ENCODE measurements at places on chromosomes 1 and 21.
A peak's percentile ranks its signal among the peaks of the same experiment; 100 is the strongest.

DNA sequence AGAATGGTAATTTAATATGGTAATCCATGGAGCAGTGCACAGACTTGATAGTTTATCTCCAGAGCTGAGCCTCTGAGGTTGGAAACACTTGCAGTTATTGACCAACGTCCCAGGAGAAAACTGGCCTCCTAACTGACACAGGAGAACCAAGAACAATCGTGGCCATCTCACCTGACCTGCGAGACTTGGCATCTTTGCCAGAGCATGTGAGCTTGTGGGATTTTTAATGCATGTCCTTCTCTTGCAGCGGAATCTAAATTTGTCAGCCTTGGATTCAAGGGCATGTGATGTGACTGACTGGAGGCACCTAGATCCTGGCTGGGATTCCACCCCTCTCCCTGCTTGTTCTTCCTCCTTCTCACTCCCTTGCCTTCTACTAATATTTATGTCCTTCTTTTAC lies 27.8 kb upstream of the SLC26A9 start:
- no peak overlapping the region for H3K4me3 ChIP-seq
- no peaks in the 10 kb centered on the region for H3K4me1 ChIP-seq
- no peak for DNase-seq
- no peak overlapping the region for H3K27ac ChIP-seq
- H3K36me3 ChIP-seq, result no peaks in the 10 kb centered on the region

DNA sequence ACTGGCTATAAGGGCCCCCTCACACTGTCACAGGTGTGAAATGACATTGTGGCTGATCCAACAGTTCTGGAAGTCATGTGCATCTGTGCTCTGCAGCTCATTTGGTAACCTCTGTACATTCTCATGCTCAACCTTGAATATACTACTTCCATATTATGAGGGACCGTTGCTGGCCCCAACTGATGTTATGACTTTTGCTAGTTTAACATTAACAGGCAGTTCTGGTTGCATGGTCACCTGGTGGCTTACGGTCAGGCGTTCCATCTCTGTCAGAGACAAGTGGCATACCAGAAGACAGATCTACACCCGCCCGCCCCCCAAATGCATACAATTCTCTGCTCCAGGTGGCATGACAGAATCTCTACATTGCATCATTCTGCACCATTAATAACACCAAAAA lies 6.0 kb upstream of the DIP2A start:
- peaks cover 7% of the 10 kb centered on the region for H3K4me1 ChIP-seq
- H3K27me3 ChIP-seq, result no peaks in the 10 kb centered on the region
- H3K27ac ChIP-seq, result no peak overlapping the region
- no peak for DNase-seq

GRCh38 chr1:156959414-156959813 lies 39.0 kb downstream of the LRRC71 start:
- H3K27ac ChIP-seq, result no peak overlapping the region
- H3K4me3 ChIP-seq, result no peak overlapping the region
- DNase-seq, result no peak
- H3K27me3 ChIP-seq, result no peaks in the 10 kb centered on the region
- H3K4me1 ChIP-seq, result no peaks in the 10 kb centered on the region
- peaks cover 38% of the 10 kb centered on the region for H3K36me3 ChIP-seq

- no peaks in the 10 kb centered on the region for H3K27me3 ChIP-seq
- peaks cover 88% of the 10 kb centered on the region for H3K36me3 ChIP-seq
- H3K4me1 ChIP-seq, result no peaks in the 10 kb centered on the region
- H3K27ac ChIP-seq, result no peak overlapping the region
- DNase-seq, result no peak
Observed at GRCh38 chr1:154446292-154446691, 41.1 kb downstream of the IL6R start.

GRCh38 chr21:38839328-38840286 lies 33.9 kb downstream of the ETS2 start:
- H3K4me1 ChIP-seq, result no peaks in the 10 kb centered on the region
- no peak overlapping the region for H3K27ac ChIP-seq
- no peaks in the 10 kb centered on the region for H3K36me3 ChIP-seq
- no peak overlapping the region for H3K4me3 ChIP-seq

- no peaks in the 10 kb centered on the region for H3K36me3 ChIP-seq
- no peak overlapping the region for H3K27ac ChIP-seq
- H3K27me3 ChIP-seq, result no peaks in the 10 kb centered on the region
- DNase-seq, result no peak
- no peaks in the 10 kb centered on the region for H3K4me1 ChIP-seq
- no peak overlapping the region for H3K4me3 ChIP-seq
Observed at GRCh38 chr1:190175320-190175719, 302.3 kb downstream of the BRINP3 start.

- no peaks in the 10 kb centered on the region for H3K36me3 ChIP-seq
- no peak for DNase-seq
- no peaks in the 10 kb centered on the region for H3K4me1 ChIP-seq
- H3K4me3 ChIP-seq, result no peak overlapping the region
- H3K27me3 ChIP-seq, result no peaks in the 10 kb centered on the region
Observed at GRCh38 chr1:22626237-22627157, 9.9 kb upstream of the C1QA start.

GRCh38 chr1:155006601-155007101 lies 4.0 kb downstream of the ZBTB7B start:
- H3K27ac ChIP-seq, result peak overlapping the region; percentile 95
- no peaks in the 10 kb centered on the region for H3K27me3 ChIP-seq

GRCh38 chr1:203512848-203513584 lies 19.1 kb downstream of the OPTC start:
- H3K4me1 ChIP-seq, result no peaks in the 10 kb centered on the region
- DNase-seq, result no peak
- no peaks in the 10 kb centered on the region for H3K36me3 ChIP-seq

DNA sequence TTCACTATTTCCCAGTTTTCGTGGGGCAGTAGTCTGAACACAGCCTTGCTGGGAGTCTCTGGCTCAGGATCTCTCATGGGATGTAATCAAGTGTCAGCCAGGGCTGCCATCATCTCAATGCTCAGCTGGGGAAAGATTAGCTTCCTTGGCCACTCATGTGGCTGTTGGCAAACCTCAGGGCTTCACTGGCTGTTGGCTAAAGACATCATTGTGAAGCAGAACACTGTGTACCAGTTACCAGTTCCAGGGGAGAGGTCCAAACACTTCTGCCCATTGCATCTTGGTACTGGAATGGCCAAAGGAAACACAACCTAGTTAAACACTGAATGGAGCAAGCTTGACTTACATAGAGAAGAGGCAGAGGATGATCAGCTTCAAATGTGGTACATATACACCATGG lies 33.7 kb downstream of the AADACL4 start:
- no peak overlapping the region for H3K4me3 ChIP-seq
- no peak for DNase-seq
- no peaks in the 10 kb centered on the region for H3K36me3 ChIP-seq
- no peaks in the 10 kb centered on the region for H3K4me1 ChIP-seq
- H3K27me3 ChIP-seq, result no peaks in the 10 kb centered on the region
- H3K27ac ChIP-seq, result no peak overlapping the region
